AG10803 (cell line): ENCODE measurements at places on chromosomes 1 and 21.

- DNase-seq = no peak
Observed at GRCh38 chr1:113787663-113788062, 24.6 kb downstream of the RSBN1 start.

DNA sequence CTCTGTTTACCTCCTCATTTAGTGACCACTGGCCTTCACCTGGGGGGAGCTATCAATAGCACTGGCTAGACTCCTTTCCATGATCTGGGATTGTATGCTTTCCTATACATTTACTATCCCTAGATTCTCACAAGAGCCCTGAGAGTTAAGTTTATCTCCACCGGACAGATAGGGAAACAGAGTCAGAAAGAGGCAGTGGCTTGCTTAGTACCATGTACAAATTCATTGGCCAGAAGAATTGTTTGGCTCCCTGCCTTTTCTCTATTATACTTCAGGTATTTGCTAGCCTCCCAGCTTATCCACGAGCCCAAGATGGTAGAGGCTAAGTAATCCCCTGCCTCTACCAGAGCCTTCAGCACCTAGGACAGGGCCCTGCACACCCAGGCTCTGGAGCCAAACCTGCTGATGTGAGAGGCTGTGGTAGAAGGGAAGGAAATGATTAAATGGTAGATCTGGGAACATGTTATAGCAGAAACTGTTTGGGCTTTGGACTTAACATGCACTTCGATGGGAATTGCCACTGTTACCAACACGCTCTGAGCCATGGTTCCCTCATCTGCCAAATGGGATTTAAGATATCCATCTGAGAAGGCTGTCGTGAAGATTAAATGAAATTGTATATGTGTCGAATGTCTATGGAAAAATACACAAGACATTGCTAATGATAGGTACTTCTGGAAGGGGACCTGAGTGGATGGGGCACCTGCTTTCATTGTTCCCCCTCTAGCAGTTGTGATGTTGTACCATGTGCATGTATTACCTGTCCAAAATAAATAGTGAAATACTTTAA is 3.1 kb upstream of the BLACAT1 start:
- peak; percentile 41 for DNase-seq

DNA sequence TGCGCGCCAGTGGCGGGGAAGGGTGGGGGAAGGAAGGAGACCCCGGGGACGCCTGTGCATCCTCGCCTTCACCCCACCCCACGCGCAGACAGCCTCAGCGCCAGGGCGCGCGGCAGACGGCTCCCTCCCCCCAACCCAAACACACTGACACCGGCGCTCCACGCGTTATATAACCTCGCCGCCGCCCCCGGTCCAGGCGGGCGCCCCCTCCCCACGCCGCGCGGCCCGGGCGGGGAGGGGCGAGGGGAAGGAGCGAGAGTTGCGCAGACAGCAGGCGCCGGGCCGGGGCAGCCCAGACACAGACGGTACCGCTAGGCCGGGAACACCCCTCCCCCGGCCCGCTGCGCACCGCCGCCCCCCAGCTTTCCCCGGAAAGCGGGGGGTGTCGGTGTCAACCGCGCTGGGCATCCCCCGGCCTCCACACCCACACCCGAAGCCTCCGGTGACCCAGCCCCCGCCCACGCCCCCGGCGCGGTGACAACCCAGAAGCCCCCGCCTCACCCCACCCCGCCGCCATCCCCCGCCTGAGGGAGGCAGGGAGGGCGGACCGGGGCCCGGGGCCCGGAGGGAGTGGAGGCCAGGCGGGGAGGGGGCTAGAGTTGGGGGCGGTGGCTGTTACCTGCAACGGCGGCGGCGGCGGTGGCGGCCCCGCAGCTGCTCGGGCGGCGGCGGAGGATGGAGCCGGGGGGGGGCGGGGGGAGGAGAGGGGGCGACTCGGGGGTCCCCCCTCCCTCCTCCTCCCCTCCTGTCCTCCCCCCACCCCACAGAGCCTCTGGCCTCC is 432 bp downstream of the AKT3 start:
- DNase-seq = no peak

- DNase-seq = no peak
Observed at GRCh38 chr1:115089420-115090185, at the start of gene TSPAN2. Gene TSPAN2 (minus strand): TSS chr1:115089503. CDS start chr1:115089432, 71 bp downstream.

DNA sequence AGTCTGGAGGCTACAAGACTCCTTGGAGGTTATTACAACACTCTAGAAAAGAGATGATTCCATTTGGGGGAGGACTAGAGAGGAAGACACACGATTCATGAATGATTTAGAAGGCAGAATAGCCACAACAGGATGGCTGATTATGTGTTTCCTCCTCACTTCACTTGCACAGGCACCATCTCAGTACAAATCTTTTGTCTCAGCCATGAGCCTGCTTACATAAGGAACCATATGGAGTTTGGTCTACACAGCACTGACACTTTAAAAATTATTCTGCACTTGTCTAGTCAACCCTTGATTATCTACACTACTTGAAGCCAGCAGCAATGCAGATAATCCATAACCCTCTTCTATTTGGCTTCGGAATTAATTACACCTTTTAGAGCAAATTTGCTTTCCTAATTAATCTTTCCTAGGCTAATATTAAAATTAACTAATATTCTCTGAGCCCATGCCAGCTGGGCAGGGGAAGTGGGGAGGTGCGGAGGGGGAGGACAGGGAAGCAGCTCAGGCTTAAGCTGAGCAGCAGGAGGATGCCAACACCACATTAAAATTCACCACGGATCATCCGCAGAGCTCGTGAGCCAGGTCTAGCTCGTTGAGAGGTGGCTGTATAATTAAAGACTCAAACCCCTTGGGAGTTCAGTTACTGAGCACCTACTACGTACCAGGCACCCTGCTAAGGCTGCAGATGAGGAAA is 3.2 kb upstream of the LEMD1 start:
- DNase-seq = no peak

GRCh38 chr1:237748171-237748960 is 142.4 kb downstream of the ZP4 start:
- DNase-seq = no peak

- DNase-seq = no peak
Observed at GRCh38 chr1:101971304-101971703, 25.4 kb downstream of the OLFM3 start.
